Central memory CD4-positive, alpha-beta T cell (primary cell): ENCODE measurements at places on chromosomes 16 and 17.
A peak's percentile ranks its signal among the peaks of the same experiment; 100 is the strongest.

- DNase-seq, result no peak
Measured at GRCh38 chr17:12085076-12085949, 64.6 kb downstream of the MAP2K4 start.

DNA sequence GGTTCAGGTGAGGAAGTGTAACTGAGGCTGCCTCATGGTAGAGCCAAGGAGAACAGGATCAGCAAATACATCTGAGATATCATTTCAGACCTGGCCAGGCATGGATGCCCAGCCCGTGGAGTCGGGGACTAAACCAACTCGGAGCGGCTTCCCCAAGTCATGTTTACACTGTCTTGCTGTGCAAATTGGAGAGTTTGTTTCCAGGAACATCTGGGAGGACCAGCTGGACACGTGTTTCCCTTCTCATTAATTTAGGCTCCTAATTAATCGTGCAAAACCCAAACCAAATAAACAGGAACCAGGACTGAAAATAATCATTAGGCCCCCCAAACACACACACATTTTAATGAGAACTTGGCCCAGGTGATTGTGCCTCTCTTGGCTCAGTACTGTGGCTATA lies 70.9 kb upstream of the SALL1 start:
- DNase-seq, result no peak

DNA sequence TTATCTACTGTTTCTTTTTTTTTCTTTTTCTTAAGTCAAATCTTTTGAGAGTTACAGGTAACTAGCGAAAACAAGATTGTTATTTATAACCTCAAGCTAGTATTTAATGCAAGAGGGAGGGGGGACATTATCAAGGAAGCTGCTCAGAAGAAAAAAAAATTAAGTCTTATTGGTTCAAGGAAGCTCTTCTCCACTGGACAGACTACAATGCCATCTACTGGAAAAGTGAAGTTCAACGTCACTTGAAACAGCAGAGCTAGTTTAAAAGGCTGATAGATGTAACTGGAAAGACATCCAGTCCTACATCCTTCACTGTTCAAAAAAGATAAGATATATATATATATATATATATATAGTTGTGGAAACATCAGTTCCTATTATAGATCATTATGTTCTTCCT lies 418.0 kb upstream of the PSMD7 start:
- no peak for DNase-seq

GRCh38 chr17:57487573-57487972 lies 231.2 kb downstream of the MSI2 start:
- DNase-seq, result no peak

DNA sequence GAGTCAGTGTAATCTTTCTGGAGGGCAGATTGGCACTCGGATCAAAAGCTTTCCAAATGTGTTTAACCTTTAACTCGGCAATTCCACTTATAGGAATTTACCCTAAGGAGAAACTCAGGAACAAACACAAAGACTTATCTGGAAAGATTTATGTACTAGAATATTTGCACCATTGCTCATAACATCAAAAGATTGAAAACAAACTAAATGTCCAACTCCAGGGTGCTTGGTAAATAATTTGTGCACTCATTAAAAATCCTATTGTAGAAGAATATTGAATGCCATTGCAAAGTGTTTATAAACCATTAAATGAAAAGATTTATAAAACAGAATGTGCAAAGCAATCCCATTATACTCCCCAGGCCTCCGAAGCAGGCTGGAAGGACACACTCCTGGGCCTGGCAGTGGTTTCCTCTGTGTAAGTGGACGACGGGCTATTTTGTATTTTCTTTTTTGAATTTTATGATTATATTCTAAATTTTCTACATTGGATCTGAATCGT lies 18.7 kb upstream of the RBFOX3 start:
- no peak for DNase-seq

GRCh38 chr17:50352072-50352692 lies 6.3 kb downstream of the XYLT2 start:
- DNase-seq, result no peak

DNA sequence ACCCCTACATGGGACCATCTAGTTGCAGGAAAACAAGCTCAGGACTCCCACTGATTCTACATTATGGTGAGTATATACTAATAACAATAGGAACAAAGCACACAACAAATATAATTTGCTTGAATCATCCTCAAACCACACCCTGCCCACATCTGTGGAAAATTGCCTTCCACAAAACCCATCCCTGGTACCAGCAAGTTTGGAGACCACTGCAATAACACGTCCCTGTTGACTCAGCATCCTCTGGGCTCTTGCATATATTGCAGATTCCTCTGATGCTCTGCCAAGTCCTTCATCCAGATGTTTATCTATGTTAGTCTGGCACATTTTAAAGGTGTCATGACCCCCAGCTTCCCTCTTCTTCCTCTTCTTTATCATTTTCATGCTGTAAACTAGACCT lies 138.4 kb downstream of the PCTP start:
- no peak for DNase-seq

DNA sequence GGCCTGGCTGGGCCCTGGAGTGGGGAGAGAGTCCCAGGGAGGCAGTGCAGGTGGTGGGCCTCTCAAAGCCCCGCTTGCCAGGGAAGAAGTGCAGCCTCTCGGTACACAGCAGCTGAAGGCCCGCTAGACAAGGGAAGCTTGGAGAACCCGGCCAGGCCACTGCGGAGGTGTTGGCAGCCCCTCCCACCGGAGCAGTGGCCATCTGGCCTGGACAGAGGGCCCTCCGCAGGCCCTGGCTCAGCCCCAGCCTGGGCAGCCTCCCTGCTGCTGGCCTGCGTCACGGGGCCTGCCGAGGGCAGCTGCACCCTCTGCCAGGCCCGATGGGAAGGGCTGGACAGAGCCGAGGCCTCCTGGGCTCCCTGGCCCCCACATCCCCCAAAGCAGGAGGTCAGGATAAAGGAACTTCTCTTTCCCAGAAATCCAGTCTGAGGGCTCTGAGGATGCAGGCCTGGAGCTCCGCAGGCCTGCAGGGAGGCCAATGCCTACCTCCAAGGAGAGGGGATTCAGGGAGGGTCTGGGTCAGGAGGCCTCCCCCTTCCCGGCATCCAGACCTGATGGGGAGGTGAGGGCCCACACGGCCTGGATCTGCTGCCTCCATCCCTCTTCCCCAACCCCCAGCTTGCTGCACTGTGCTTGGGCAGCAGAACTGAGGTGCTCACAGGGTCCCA lies 4.3 kb downstream of the SPPL2C start:
- no peak for DNase-seq

GRCh38 chr17:50103252-50103651 lies 8.1 kb downstream of the PDK2 start:
- DNase-seq, result no peak

- no peak for DNase-seq
Measured at GRCh38 chr16:10951026-10951425, 6.7 kb downstream of the CLEC16A start.

GRCh38 chr16:2044541-2044940 lies 3.1 kb downstream of the NTHL1 start:
- no peak for DNase-seq

GRCh38 chr16:47574091-47575054 lies 113.2 kb downstream of the PHKB start:
- peak; percentile 19 for DNase-seq

DNA sequence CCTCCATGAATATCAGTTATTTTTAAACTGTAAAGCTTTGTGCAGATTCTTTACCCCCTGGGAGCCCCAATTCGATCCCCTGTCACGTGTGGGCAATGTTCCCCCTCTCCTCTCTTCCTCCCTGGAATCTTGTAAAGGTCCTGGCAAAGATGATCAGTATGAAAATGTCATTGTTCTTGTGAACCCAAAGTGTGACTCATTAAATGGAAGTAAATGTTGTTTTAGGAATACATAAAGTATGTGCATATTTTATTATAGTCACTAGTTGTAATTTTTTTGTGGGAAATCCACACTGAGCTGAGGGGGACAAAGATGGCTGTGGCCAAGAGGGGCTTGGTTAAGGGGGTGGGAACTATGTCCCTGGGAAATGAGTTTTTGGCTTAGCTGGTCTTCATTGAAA lies 2.3 kb downstream of the CCL11 start:
- no peak for DNase-seq

DNA sequence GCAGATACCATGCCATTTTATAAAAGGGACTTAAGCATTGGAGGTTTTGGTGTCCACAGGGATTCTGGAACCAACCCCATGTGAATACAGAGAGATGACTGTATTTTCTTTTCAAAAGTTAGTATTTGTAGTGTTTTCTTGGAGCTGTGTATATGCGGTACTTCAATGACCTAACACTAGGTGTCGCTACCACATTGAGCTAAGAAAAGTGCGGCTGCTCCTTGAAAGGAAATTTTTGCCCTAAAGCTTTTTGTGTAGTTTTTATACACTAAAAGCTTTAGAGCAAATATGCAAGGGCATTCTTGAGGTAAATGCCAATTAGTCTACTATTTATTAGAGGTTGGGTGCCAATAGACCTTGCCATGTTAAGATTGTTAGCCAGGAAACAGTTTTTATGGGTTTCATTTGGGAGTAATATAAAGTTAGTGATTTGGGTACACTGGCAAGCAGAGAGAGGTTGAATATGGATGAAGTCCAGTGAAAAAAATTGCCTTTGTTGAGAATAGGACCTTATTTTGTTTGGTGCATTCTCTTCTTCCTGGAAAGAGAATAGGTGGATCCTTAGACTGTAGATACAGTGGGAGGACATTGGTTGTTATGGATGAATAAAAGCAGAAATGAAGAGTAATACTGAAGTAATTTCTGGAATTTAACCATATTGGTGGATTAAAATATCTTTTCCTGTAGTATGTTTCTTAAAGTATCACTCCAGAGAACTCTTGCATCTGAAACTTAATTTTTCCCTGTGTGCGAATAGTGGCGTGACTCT lies 43.3 kb downstream of the BCAS3 start:
- peak; percentile 29 for DNase-seq

- no peak for DNase-seq
Measured at GRCh38 chr17:53142890-53143289, 679.8 kb upstream of the KIF2B start.

GRCh38 chr17:28470914-28471366 lies 2.5 kb upstream of the SLC13A2 start:
- DNase-seq, result no peak

GRCh38 chr17:17924131-17924856 lies 47.9 kb downstream of the TOM1L2 start:
- DNase-seq, result no peak

- DNase-seq, result no peak
Measured at GRCh38 chr16:82633964-82634600, 7.3 kb downstream of the CDH13 start.

- no peak for DNase-seq
Measured at GRCh38 chr16:72879846-72880245, 168.1 kb downstream of the ZFHX3 start.

DNA sequence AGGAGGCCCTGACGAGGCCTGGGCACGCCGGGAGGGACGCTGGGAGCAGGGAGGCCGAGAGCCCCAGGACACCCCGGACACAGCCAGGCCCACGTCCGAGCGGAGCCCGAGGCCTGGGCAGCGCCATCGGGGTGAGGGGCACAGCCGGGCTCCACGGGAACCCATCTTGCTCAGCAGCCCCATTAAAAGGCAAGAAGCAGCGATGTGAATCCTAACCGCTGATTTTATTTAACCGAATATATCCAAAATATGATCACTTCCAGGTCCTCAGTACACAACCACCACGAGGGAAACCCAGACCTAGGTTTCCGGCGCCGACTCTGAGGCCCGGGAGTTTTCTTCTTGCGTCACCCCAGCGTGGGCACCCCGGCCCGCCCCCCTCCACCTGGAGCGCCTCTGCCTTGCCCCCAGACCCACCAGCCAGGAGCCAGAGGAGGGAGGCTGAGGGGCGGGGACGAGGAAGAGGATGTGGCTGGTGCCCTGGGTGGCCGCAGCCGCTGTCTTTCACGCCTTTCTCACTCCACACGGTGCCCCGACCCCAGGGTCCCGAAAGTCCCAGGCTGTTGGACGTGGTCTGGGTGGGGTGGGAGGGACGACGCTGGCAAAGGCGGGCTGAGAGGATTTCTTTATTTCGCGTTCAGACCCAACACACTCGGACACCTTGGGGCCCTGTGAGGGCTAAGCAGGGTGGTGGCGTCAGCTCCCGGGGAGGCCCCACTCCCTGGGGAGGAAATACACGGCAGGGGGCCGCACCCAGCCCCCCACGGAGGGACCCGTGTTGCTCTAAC lies 568 bp upstream of the CCDC154 start:
- DNase-seq, result no peak

DNA sequence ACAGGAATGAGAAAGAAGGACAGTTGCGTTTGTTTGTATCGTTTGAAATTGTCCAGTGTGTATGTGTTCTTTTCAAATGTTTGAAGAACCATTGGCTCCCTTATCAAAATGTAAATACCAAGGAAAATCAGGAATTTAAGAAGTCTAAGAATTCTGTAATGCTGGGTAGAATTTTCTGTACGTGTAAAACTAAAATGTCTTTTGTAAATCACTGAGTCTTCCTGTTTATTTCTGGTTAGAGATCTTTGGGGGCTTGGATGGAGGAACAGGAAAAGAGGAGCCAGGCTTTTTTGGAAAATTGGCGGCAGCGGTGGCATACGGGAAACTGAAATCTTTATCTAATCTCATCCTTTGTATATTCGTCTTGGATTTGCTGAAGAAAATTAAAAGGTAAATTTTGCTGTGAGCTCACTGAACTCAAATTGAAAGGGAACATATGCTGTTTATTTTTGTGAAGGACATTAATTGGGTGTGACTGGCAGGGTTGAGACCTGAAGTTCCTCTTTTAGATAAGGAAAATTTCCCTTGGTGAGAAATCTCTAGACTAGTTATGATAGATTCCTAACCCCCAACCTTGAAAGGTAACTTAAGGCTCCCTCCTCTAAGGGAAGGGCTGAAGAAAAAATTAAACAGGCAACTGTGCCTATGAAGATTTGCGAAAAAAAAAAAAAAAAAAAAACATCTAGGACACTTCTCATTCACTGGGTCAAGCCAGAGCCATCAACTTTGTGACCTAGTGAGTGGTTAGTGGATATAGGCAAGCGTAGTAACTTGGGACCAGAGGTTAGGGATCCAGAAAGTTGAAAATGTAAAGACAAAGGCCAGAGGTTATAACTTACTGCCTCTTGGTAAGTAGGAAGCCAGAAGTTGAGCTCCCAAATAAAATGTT lies 10.8 kb downstream of the TAT start:
- no peak for DNase-seq

DNA sequence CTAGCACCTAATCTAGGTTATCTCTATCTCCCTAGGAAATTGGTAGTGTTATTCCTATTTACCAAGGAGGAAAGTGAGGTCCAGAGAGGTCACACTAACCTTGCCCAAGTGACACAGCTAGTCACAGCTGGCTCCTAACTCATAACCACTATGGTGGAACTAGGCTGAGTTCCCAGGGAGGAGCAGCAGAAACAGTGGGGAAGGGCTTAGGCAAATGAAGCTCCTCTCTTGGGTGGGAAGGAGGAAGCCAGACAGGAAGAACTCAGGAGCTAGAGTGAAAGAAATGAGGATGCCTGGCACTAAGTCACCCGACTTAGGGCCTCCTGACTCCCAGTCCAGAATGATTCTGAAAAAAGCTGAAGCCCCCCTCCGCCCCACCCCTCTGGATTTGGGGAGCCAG lies 34.5 kb downstream of the PSME3IP1 start:
- no peak for DNase-seq
